ENCODE measurements at places on chromosomes 12 and 14. TPM values are rescaled to one million over a fixed set of nuclear protein-coding genes. Genes with fewer than 3 reads are reported as not detected.

GRCh38 chr12:106631797-106632196, 49.0 kb downstream of the RFX4 start:
- DNase-seq, result no peak

- DNase-seq, result no peak
Measured at GRCh38 chr14:92702441-92702918, 45.9 kb downstream of the LGMN start.

GRCh38 chr12:89493670-89494302, 30.8 kb downstream of the GALNT4 start:
- peak; percentile 30 for DNase-seq

DNA sequence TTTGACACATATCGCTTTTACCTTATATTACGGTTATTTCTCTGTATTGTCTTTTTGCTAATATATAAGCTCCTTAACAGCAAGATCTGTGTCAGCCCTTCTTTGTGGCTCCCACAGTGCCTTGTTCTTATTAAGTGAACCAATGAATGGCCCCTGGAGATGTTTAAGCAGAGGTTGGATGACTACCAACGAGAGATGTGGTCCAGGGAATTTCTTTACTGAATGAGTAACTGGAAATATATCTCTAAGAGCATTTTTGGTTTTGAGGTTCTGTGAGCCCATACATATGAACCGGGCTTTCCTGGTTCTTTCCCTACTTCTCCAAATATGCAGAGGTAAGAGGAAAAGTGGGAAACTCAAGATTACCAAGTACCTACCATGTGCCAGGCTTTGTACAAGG, 23.5 kb downstream of the CALCOCO1 start:
- DNase-seq, result no peak

KCNK10 gene
- not detected for polyA plus RNA-seq

TMEM229B gene
- 15.8 TPM for polyA plus RNA-seq

HOXC4 gene
- 0.42 TPM for polyA plus RNA-seq

DNA sequence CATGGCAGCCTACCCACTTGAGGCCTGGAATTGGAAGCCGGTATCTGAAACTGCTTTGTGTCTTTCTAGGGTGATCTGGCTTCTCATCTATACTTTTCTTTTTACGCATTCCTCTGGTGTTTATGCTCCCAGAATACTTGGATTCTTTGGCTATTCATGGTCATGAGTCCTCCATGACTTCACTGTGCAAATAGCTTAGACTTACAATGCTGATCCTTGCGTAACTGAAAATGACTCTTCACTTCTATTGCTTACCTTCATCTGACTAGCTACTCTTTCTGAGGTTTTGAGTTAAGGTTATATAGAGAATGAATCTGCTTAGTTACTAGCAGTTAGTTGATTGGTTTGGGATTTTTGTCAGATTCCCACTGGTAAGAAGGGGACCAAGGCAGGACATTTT, 121.7 kb upstream of the NOVA1 start:
- no peak for DNase-seq

GRCh38 chr12:124603831-124604251, 36.4 kb upstream of the NCOR2 start:
- DNase-seq, result no peak

DNA sequence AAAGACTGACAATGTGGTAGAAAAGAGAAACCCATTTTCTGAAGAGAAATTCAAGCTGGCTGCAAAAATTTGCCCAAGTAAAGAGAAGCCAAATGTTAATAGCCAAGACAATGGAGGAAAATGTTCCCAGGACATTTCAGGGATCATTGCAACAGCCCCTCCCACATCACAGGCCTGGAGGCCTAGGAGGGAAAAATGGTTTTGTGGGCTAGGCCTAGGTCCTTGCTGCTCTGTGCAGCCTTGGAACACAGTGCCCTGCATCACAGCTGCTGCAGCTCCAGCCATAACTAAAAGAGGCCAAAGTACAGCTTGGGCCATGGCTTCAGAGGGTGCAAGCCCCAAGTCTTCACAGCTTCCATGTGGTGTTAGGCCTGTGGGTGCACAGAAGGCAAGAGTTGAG, 332.4 kb upstream of the LRIG3 start:
- DNase-seq, result no peak

DNA sequence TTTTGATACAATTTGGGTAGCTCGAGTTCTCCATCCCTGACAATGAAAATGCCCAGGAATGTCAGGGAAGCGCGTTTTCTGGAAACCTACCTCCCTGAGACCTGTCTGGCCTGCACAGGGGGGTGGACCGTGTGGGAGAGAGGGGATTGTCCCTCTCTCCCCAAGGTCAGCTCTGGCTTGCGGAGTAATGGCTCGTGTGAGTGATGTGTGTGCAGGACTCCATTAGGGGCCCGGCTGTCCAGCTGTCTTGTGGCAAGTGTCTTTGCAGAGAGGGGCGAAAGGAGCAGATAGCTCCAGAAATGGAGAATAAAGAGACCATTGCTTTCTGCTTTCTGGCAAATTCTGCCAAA, 215.3 kb downstream of the CHST11 start:
- no peak for DNase-seq

- no peak for DNase-seq
Measured at GRCh38 chr14:77100961-77101360, 2.9 kb downstream of the CIPC start.

DYNLL1 gene
- polyA plus RNA-seq, result 206 TPM

LDHB gene
- 296 TPM for polyA plus RNA-seq

DNA sequence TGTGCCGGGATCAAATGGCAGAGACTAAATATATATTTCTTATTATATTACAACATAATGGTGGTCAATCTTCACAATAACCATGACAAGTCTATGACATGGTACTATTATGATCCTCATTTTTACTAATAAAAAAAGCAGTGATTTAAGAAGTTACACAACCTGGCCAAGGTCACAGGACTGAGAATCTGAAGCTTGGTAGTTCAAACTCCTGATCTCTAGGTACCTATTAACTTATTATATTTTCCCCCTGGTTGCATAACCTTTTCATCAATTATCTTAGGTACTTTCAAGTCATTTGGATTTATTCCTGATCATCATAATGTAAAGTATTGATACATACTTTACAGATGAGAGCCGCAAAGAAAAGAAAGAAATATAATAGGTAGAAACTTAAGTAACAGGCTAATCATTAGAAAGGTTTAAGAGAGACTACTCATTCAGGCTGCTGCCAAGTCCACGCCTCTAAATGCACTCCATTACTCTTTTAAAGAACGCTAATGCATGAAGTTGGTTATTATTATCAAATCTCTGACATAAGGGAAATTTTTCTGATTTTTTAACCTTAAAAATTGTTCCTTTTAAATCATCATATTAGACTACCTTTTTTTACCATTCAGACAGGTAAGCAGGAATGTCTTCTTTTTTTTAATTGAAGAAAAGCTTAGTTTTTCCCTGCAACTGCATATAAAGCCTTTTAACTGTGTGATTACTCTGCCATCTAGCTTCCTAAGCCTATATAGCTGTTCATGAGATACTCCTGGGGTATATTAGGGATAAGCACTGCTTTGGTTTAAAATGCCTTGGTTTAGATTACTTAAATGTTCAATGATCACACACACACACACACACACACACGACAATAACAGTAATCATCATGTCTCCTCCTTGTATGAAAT, 35.6 kb downstream of the RPS29 start:
- no peak for DNase-seq

DNA sequence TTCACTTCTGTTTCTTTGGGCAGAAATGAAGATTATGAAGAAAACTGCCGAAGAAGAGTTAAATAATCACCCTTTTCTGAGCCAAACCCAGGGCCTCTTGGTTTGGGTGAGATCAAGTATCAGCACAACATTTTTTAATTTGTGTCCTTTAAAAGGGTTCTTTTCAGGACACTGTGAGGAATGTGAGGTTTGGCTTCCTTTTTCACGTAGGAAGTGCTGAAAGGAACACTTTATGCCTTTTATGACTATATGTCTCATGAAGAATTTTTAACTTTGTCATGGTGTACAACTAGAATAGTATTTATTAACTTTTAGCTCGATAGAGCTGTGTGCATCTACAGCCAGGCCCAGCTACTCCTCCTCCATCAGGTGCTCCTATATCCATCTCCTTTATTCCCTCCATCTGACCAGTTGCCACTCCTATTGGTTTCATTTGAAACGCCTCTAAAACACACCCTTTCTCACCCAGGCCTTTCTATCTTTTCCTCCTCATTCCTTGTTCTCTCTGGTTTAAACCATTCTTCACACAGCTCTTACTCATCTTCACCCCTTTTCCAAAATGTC, 103.6 kb upstream of the LRIG3 start:
- DNase-seq, result no peak

- DNase-seq, result peak; percentile 55
Measured at GRCh38 chr14:32201816-32202490, at the start of gene RNU6-7. RNU6-7 (plus strand) TSS chr14:32202045.

- DNase-seq, result no peak
Measured at GRCh38 chr14:36675581-36675980, 13.9 kb downstream of the PAX9 start.

- no peak for DNase-seq
Measured at GRCh38 chr12:8780389-8780788, 42.0 kb upstream of the A2ML1 start.

DNA sequence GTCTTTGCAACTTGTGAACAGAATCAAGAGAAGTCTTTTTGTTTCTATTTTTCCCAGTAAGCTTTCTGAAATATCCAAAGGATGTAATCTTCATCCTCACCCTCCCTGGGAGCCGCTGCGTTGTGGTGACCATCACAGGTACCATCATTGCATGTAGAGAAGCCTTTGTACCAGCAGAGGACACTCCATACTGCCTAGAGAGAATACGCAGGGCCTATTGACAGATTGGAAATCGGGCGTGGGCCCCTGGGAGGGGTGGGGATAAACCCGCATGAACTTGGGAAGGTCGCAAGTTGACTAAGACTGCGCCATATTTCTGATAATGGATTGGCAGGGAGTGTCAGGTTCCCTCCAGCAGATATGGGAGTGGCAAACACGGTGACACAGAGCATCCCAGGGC, 12.7 kb downstream of the KRT1 start:
- DNase-seq, result no peak

GALNT16 gene
- polyA plus RNA-seq, result not detected

OR6C2 gene
- not detected for polyA plus RNA-seq

DNA sequence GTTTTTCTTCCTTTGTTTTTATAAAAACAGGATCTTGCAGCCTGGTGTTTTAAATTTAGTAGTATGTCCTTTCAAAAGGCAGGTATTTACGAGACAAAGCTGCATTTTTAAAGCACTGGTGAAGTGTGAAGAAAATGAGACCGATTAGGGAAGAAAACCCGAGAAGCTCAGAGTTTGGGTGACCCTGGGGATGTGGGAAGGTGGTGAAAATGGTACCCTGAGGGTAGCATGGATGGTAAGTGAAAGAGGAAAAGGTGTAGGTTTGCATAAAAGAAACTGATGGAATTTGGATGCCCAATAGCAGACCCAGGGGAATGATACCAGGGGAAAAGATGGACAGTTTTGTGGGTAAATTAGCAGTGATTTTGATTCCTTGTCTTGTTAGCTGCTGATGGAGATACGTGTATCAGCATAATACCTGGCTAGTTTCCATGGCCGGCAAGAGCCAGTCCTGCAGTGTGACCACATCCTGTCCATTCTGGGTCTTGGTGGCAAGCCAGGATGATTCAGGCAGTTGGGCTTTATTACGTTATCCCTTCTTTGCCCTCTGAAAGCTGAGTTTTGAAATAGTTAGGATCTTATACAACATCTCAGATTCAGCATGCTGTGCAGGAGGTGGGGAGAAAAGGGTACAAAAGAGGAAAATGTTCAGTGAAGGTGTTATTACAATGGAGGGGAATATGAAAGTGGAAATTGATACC, 8.9 kb downstream of the BICD1 start:
- DNase-seq, result no peak

GRCh38 chr14:103594265-103594664, 31.5 kb downstream of the COA8 start:
- DNase-seq, result no peak

ZC3H10 gene
- polyA plus RNA-seq, result 7.8 TPM

- no peak for DNase-seq
Measured at GRCh38 chr14:34098045-34098984, 147.4 kb upstream of the EGLN3 start.

DNA sequence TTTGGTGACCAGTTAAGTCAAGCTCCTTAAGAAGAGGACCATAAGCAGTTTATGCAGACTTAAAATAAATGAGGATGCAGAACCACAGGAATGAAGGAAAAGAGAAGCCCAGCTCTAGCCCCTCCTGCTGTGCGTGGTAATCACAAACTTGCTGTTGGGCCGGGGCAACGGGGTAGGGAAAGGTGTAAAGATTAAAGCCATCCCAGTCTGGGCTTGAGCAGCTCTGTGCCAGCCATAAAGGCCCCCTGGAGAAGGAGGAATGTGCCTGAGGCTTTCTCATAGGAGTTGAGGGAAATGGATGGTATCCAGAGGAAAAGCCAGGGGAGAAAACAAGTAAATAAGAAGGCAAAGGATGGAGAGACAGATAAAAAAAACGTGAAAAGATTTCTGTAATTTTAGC, 25.1 kb downstream of the TEP1 start:
- no peak for DNase-seq

TDRD9 gene
- polyA plus RNA-seq, result not detected

- DNase-seq, result no peak
Measured at GRCh38 chr12:1282670-1283315, 291.8 kb downstream of the ERC1 start.

DNA sequence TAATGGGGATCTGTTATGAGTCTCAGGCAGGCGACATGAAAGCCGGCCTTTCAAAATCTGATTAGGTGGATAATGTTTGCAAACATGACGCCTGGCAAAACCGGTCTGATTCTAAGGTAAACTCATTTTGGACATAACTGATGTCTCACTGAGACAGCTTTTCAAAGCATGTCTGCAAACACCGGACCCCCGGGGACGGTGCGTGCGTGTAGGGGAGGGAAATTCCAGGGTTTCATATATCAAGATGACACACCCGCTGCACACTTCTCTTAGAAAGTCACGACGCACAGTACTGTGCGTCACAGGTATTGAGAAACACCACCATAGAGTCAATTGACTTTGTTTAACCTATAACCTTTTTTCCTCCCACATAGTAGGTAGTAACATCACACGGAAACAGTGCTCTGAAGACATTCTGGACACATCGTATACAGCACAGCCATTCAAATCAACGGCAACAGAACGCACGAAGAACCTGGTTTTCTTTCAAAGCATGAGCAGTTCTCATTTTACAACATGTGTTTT, 43.9 kb upstream of the TESC start:
- no peak for DNase-seq

NOVA1 gene
- polyA plus RNA-seq, result not detected

GRCh38 chr14:89504091-89504490, 87.1 kb upstream of the FOXN3 start:
- DNase-seq, result no peak

DNA sequence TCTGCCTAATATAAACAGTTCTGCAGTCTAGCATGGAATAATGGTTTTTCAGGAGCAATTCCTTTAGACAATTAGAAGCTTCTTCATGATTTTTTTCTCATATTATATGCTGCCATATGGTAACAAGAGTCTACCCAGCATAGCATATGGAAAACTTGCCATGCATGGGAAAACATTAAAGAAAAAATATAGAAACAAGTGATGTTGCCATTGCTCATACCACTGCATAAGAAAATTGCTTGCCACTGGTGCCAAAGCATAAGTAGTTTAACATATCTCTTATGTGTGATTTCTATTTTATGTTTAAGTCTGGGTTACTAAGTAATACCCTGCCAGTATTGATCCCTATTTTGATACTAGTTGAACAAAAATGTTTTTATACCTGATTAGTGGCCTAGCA, 171.2 kb downstream of the CCDC59 start:
- DNase-seq, result no peak

- no peak for DNase-seq
Measured at GRCh38 chr14:79825046-79825521, 386.2 kb downstream of the DIO2 start.

All from naive B cell (primary cell).